Aorta (tissue), 5 donors: ENCODE measurements at places on chromosomes 6 and 20. TPM values are rescaled to one million over a fixed set of nuclear protein-coding genes. Genes with fewer than 3 reads are reported as not detected.

DNA sequence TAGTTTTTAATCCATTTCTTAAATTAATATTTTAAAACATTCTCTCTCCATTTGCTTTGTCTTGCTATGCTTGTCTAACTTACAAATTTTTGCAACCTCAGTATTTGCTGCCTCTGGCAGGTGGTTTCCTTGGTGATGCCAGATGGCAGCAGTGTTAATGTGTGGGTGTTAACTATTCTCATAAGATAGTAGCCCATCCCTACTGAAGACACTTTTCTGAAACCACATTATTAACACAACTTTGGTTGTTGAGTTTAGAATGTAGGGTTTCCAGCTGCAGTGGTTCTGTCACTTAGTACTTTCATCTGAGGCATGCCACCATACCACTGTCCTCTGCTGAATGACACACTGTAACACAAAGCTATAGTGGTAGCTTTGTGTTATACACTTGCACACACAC, 75.1 kb downstream of the MYO6 start:
- H3K27me3 ChIP-seq, result no peaks in the 10 kb centered on the region
- H3K27ac ChIP-seq, result no peak overlapping the region
- no peak overlapping the region for H3K4me3 ChIP-seq
- no peaks in the 10 kb centered on the region for H3K4me1 ChIP-seq
- no peak for DNase-seq
- H3K36me3 ChIP-seq, result no peaks in the 10 kb centered on the region

GRCh38 chr6:39911513-39912125, 22.6 kb downstream of the MOCS1 start:
- H3K4me3 ChIP-seq, result no peak overlapping the region
- H3K27me3 ChIP-seq, result no peaks in the 10 kb centered on the region
- no peaks in the 10 kb centered on the region for H3K4me1 ChIP-seq
- DNase-seq, result no peak
- H3K36me3 ChIP-seq, result peaks cover 2% of the 10 kb centered on the region

DNA sequence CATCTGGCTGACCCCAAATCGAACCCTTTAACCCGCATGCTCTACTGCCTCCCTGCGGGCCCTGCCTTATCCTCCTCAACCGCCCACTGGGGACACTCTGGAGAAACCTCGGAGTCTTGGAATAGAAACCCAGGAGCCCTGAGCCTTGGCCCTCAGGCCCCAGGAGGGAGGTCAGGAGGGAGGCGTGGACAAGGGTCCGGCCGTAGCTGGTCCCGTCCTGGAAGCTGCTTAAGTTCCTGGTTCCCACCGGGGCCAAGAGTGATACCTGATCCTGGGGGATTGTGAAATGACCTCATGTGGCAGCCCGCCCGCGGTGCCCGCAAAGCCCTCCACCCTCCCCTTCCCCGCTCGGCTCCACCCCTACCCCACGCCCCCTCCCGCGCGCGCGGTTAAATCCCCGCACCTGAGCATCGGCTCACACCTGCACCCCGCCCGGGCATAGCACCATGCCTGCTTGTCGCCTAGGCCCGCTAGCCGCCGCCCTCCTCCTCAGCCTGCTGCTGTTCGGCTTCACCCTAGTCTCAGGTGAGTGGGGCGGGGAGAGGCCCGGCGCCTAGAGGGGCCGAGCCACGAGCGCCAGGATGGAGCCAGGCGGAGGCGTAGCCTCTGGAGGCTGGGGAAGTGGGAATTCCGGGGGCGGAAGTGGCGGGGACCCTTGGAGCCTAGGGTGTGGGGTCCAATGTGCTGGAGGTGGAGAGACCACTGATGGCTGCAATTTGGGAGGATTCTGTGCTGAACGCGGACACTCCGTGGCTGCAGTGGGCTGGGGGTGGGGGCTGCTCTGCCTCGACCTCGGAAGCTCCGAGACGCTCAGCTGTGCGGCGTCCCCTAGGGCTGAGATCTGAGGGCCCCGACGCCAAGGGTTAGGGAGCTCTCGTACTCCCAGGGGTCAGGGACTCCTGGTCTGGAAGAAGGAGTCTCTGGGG, at the start of gene WFDC2:
WFDC2 (plus strand) TSS at position 418 of the 926 bp plus-strand sequence; CDS start at position 447, 29 bp downstream.
- no peak for DNase-seq
- H3K36me3 ChIP-seq, result no peaks in the 10 kb centered on the region
- no peak within 1 kb of the TSS for H3K27ac ChIP-seq

- no peaks in the 10 kb centered on the region for H3K36me3 ChIP-seq
- DNase-seq, result no peak
These were observed 12.9 kb upstream of the PRSS16 start for GRCh38 chr6:27234576-27234975.

DNA sequence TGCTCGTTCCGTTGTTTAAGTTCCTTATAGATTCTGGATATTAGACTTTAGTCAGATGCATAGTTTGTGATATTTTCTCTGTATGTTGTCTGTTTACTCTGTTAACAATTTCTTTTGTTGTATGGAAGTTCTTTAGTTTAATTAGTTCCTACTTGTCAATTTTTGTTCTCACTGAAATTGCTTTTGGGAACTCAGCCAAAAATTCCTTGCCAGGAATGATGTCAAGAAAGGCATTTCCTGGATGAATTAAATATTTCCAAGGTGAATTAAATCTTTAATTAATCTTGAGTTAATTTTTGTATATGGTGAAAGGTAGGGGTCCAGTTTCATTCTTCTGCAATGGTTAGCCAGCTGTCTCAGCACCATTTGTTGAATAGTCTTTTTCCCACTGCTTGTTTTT, 406.2 kb upstream of the NOX3 start:
- no peak overlapping the region for H3K27ac ChIP-seq
- no peaks in the 10 kb centered on the region for H3K4me1 ChIP-seq
- no peaks in the 10 kb centered on the region for H3K36me3 ChIP-seq
- H3K27me3 ChIP-seq, result no peaks in the 10 kb centered on the region
- no peak overlapping the region for H3K4me3 ChIP-seq

- no peak overlapping the region for H3K27ac ChIP-seq
- no peaks in the 10 kb centered on the region for H3K36me3 ChIP-seq
- H3K4me1 ChIP-seq, result no peaks in the 10 kb centered on the region
These were observed 46.3 kb upstream of the PTPRT start for GRCh38 chr20:43235998-43236397.

DNA sequence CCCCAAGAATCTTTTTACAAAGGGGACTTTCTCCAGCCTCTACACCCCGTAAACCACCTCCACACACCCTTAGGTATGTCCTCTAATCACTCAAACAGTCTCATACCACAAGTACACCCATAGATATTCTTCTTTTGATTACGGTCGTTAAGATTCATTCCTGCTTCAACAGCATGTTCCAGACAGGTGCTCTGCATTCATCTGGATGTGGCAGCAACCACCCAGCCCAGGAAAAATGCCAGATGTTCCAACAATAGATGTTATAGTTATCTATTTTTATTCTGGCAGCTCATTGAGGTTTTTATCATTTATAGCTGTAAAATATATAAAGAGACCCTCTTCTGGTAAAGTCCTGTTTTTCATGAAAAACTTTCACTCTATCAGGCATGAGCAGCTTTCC, 60.7 kb downstream of the SIM1 start:
- no peak for DNase-seq
- H3K27me3 ChIP-seq, result no peaks in the 10 kb centered on the region
- no peak overlapping the region for H3K27ac ChIP-seq
- H3K4me1 ChIP-seq, result no peaks in the 10 kb centered on the region
- H3K36me3 ChIP-seq, result no peaks in the 10 kb centered on the region

- H3K36me3 ChIP-seq, result peaks cover 11% of the 10 kb centered on the region
- no peak overlapping the region for H3K4me3 ChIP-seq
- H3K27me3 ChIP-seq, result no peaks in the 10 kb centered on the region
- no peaks in the 10 kb centered on the region for H3K4me1 ChIP-seq
- no peak for DNase-seq
These were observed 21.0 kb downstream of the ARG1 start for GRCh38 chr6:131594074-131594473.

GRCh38 chr6:166849749-166850183, 106.6 kb downstream of the RNASET2 start:
- no peak overlapping the region for H3K27ac ChIP-seq
- no peaks in the 10 kb centered on the region for H3K27me3 ChIP-seq
- no peak for DNase-seq
- no peaks in the 10 kb centered on the region for H3K36me3 ChIP-seq
- H3K4me3 ChIP-seq, result no peak overlapping the region

- H3K36me3 ChIP-seq, result no peaks in the 10 kb centered on the region
- H3K4me3 ChIP-seq, result no peak overlapping the region
- H3K27me3 ChIP-seq, result no peaks in the 10 kb centered on the region
- no peak for DNase-seq
- no peak overlapping the region for H3K27ac ChIP-seq
These were observed 134.9 kb downstream of the KLHL32 start for GRCh38 chr6:97059473-97059872.

GRCh38 chr20:41738604-41739206, 120.5 kb upstream of the CHD6 start:
- H3K4me3 ChIP-seq, result no peak overlapping the region
- DNase-seq, result no peak
- H3K27ac ChIP-seq, result no peak overlapping the region
- H3K36me3 ChIP-seq, result no peaks in the 10 kb centered on the region
- no peaks in the 10 kb centered on the region for H3K4me1 ChIP-seq
- no peaks in the 10 kb centered on the region for H3K27me3 ChIP-seq

GRCh38 chr20:35235881-35236280, 9.4 kb downstream of the MMP24 start:
- no peaks in the 10 kb centered on the region for H3K27me3 ChIP-seq
- H3K27ac ChIP-seq, result no peak overlapping the region
- no peak for DNase-seq
- no peaks in the 10 kb centered on the region for H3K4me1 ChIP-seq
- no peaks in the 10 kb centered on the region for H3K36me3 ChIP-seq

- H3K4me3 ChIP-seq, result no peak overlapping the region
- peak overlapping the region; percentile 92 for H3K27ac ChIP-seq
- H3K4me1 ChIP-seq, result peaks cover 18% of the 10 kb centered on the region
- no peak for DNase-seq
- no peaks in the 10 kb centered on the region for H3K27me3 ChIP-seq
These were observed 293.1 kb downstream of the SOX4 start for GRCh38 chr6:21886542-21887151.

Gene SIGLEC1
- total RNA-seq, result 16.8 TPM

Gene PSMB9
- 42.8 TPM for total RNA-seq

Gene CST2
- not detected for total RNA-seq

Gene GNMT
- total RNA-seq, result 0.88 TPM

Gene CST3
- 1,105 TPM for total RNA-seq

Gene TMC2
- 0.15 TPM for total RNA-seq

Gene SIRPB1
- total RNA-seq, result 1.8 TPM

Gene TFAP2A
- total RNA-seq, result 0.23 TPM

Gene SLC17A1
- total RNA-seq, result not detected

Gene CSTF1
- total RNA-seq, result 16.8 TPM

Gene SRSF12
- 1.9 TPM for total RNA-seq

Gene TSPYL1
- total RNA-seq, result 78.0 TPM

Gene SAMD10
- total RNA-seq, result 4.1 TPM

Gene IL20RA
- total RNA-seq, result 0.39 TPM
